ENCODE measurements at places on chromosomes 16 and 17.

DNA sequence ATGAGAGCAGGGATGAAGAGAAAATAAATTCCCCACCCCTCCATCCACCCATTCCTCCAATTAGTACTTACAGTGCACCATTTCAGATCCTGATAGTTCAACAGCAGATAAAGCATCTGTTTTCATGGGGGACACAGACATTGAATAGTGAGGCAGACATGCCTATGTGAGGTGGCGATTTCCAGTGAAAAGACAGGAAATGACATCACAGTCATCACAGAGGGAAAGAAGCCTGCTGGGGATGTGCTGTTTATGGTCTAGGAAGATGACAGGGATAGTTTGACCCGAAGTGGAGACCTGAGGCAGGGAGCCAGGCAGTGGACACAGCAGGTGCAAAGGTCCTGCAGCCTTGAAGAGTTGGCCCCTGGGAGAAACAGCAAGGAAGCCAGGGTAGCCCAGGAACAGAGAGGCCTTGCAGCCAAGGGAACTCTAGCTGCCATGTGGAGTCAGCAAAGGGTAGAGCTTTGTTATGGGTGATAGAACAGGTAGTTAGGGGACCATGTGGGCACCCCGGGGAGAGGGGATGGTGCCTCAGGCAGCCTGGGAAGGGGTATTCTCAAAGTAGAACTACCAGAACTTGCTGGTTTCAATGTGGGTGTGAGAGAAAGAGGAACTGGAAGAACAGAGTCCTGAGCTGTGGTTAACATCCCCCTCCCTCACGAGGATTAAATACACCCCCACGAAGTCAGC is 256.6 kb downstream of the CPPED1 start:
- no peak for DNase-seq

DNA sequence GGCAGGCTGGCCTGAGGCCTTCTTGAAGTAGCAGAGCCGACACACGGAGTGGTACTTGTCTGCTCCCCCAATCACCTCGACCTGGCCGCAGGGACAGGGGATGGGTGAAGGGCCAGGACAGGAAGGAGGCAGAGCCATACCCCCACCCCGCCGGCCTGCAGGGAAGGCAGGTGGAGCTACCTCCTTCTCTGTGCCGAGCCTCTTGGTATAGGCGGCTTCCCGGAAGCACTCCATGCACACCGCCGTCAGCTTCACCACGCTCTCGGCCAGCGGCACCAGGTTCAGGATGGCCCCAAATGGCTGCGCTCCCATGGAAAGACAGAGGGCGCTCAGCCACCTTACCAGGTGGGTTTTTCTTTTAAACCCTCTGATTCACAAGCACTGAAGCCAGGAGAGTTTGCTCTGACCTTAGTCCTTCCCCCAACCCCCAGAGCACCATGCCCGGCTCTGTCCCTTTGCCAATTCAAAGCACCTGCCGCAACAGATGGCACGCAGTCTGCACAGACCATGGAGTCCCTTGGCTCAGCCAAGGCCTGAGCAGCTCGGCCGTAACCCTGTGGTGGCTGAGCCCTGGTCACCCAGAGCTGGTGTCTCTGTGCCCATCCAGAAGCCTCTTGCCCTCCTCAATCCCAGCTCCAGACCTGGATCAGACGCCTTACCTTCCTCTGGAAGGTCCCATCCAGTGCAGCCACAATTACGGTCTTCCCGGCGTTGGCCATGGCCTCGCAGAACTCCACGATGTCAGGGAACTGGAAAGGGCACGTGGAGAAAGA is 6.7 kb downstream of the SYNGR2 start:
- no peak for DNase-seq

DNA sequence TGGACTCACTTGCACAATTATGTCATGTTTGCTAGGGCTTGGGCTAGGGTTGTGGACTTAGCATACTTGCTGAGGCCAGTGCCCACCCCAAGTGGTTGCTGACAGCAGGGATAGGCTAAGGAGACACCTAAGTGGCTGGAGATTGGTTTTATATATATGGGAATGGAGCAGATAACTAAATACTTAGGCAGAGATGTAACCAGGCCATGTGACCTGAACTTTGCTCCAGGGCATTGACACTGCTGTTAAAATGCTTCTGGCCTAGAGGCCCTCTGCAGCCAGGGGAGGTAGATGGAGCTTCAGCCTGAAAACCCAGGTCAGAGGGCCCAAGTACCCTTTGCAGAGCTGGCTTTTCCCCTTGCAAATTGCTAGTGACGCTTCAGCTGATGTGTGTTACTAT is 1.4 kb upstream of the ITGB3 start:
- DNase-seq, result no peak

GRCh38 chr17:2309338-2310154 is 5.8 kb downstream of the SRR start:
- no peak for DNase-seq

DNA sequence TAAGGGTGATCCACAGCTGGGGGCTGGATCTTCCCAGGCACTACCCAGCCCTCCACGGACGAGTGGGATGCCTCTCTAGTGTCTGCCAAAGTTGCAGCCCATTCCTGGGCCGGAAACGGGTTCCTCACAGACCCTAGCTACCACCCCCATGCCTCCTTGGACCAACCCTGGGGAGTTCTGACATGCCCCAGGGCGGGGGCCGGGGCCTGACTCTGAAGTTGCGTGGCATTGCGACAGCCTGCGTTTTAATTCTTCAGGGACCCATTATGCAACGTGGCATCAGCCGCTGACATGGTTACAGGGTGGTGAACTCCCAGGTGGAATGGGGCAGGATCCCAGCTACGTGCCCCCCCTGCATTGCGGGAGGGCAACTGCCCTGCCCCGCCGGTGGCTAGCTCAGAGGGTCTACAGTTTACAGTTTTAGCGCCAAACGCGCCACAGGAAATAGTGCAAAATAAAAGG is 2.7 kb downstream of the CBX4 start:
- DNase-seq, result no peak

DNA sequence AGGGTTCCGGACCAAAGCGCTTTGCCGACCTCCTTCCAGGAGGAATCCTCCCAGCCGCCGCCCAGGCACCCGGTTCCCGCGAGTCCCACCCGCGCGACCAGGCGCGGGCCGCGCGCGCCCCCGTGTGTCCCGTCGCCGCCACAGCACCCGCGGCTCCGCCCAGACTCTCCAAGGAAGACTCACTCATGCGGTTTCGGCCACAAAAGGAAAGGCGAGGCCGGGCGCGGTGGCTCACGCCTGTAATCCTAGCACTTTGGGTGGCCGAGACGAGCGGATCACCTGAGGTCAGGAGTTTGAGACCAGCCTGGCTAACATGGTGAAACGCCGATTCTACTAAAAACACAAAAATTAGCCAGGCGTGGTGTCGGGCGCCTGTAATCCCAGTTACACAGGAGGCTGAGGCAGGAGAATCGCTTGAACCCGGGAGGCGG is 3.5 kb upstream of the PKMYT1 start:
- DNase-seq, result peak; percentile 30

DNA sequence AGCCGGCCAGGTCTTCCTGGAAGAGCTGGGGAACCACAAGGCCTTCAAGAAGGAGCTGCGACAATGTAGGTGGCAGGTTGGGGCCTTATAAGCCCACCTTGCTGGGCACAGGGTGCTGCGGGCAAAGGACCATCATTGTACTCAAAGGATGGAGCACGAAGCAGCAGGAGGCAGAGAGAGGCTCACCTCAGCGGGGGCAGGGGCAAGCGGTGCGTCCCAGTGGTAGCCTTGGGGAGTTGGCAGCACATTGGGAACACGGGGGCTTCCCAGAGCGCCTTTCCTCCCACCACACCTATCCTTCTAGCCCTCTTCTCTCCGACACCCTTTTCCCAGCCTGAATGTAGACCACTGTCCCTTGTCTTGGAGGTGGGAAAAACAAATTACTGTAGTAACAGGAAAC is 2.1 kb downstream of the CNP start:
- no peak for DNase-seq

DNA sequence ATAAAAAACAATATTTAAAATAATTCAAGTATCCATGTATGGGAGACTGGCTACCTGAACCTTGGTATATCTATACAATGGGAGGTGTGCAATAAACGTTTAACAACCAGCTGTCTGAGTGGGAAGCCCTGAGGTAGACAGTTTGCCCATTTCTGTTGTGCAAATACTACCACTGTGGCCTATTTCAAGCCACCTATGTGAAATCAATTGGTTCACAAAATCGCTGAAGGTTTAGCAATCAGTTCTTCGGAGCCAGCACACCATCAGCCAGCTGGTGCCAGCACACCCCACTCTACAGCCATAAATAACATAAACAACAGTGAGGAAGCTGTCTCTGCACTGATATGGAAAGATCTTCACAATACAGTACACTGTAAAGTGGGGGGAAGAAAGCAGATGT is 46.7 kb upstream of the KDM8 start:
- no peak for DNase-seq

GRCh38 chr16:27253526-27253930 is 15.0 kb downstream of the NSMCE1 start:
- no peak for DNase-seq

DNA sequence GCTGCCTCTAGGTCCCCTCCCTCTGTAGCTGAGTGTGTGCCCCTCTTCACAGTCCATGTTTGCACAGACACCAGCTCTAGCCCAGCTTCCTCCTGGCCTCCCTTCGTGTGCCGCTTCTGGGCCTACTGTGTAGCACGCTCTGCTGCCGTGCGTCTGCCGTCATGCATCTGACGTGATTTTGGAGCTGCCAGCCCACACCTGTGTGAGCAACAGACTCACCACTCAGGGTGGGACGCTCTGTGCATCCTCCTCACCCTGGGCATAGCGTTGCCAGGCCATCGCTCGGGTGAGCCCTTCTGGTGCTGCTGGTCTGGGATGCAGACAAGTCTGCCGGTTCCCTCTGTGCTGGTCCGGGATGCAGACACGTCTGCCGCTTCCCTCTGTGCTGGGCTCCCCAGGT is 39.4 kb upstream of the ZNF750 start:
- DNase-seq, result no peak

- DNase-seq, result no peak
These were observed 50.5 kb downstream of the WWP2 start for GRCh38 chr16:69812688-69813014.

- DNase-seq, result no peak
These were observed 716.3 kb downstream of the MAF start for GRCh38 chr16:78884204-78884603.

DNA sequence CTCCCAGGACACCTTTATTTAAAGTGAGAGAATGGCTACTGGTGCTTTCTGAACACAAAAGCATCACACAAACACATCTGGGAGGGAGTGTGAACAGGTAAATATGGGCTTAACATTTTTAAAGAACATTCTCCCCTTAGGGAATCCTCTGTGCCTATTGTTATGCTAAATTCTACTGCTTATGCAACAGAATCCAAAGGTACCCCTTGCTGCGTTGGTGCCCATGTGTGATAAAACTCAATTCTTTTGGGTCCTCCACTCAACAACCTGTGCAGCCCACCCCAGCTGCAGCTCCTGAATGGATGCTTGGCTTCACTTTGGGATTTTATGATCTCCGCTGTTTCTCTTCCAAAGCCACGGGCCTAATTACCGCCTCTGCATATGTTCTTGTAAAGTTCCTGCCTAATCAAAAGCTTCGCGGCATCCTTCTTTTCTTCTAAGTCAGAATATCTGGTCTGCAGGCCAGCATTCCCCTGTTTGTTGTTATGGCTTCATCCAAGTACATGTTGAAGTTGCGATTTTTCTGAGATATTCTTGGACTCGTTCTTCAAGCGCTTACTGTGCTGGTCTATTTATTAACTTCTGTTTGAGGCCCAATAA is 23.9 kb downstream of the RHBDL3 start:
- no peak for DNase-seq

DNA sequence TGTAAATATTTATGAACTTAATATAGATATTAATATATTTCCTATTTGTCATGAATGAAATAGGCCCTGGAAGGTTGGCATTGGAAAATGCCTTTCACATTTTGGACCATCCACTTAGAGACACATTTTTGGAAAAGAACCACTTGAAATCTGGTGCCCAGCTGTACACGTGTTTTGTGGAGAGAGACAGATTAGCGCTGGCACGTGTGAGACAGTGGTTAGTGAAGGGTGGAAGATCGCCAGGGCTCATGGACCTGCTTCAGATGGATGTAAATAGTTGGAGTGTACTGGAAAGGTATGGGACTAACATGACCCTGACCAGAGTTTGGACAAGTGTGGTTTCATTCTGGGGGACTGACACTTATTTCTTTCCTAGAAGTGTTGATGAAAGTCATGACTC is 222.9 kb downstream of the PRKCA start:
- DNase-seq, result no peak

DNA sequence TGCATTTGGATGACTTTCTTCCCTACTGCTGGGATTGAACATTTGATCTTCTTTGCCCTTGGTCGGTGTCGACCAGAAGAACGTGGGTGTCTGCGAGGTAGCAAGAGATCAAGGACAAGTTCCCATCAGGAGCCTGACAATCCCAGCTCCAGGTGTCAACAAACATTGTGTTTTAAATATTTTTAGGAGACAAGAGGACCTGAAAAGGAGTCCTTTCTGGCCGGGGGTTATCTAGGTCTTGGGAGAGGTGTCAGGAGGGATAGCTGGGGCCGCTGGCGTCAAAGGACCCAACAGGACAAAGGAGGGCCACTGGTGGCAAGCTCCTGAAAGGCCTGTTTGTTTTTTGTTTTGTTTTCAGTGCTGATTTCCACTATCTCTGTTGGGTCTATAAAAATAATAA is 308.4 kb upstream of the ERCC4 start:
- DNase-seq, result no peak

DNA sequence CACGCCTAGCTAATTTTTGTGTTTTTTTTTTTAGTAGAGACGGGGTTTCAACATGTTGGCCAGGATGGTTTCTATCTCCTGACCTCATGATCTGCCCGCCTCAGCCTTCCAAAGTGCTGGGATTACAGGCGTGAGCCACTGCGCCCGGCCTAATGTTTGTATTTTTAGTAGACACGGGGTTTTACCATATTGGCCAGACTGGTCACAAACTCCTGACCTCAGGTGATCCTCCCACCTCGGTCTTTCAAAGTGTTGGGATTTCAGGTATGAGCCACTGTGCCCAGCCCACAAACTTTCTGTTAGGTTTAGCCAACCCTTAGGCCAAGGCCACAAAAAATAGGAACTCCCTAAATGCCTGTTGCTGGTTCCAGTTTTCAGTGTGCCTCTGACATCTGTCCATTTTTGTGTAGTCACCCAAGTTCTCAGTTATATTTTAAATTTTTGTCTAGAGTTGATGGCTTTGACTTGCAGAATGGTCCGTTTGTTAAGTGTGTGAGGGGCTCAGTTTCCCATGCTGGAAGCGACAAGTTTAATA is 12.7 kb downstream of the CCL16 start:
- DNase-seq, result no peak

DNA sequence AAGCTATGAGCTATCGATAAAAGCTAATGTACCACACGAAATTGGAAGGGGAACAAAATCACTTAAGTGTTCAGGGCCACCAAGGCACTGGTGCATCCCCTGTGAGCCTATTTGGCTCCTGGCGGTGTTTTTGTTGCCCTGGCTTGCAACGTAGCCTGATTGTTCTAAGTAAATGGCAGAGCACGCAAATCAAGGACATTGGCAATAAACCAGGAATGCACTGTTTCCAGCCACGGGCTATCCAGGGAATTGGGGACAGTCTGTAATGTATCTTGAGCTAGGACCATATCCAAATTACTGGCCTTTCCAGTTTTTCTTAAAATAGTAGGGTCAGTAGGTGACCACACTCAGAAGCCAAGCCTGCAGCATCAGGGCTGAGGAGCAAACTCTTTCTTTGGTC is 734.0 kb downstream of the MAF start:
- no peak for DNase-seq

Data from activated T-helper 1 cell treated with anti-CD3 and anti-CD28 coated beads, Interleukin-2, amount 50 U/mL, for 16 hours (primary cell).